ENCODE measurements at places on chromosomes 11 and 22. TPM values are rescaled to one million over a fixed set of nuclear protein-coding genes. Genes with fewer than 3 reads are reported as not detected.

Gene RNF214
- total RNA-seq: 8.9 TPM

Gene TRPM5
- not detected for total RNA-seq

Gene OLFML1
- total RNA-seq: 0.09 TPM

Gene MED17
- 34.6 TPM for total RNA-seq

Gene CHRM1
- total RNA-seq: not detected

Gene AIFM3
- total RNA-seq: not detected

Gene GAB4
- not detected for total RNA-seq

Gene FERMT3
- total RNA-seq: 9.3 TPM

Gene CARNS1
- total RNA-seq: 0.22 TPM

Gene C11orf16
- total RNA-seq: not detected

Gene ALDH3B1
- total RNA-seq: 0.52 TPM

Gene ARHGEF17
- total RNA-seq: 48.4 TPM

Gene CREB3L1
- 0.65 TPM for total RNA-seq

Gene P2RY6
- total RNA-seq: 0.17 TPM

Gene DNAJB7
- total RNA-seq: not detected

Gene OR5AP2
- total RNA-seq: not detected

Gene FGF3
- total RNA-seq: not detected

Gene TREH
- total RNA-seq: not detected

Gene ELMOD1
- 1.1 TPM for total RNA-seq

Gene DEFB131B
- total RNA-seq: not detected

Gene USP28
- 32.7 TPM for total RNA-seq

Gene YAP1
- 87.6 TPM for total RNA-seq

Gene VSTM5
- total RNA-seq: 0.09 TPM

Gene CDC42EP2
- 8.2 TPM for total RNA-seq

Gene OR10D3
- not detected for total RNA-seq

Gene PRDM11
- total RNA-seq: 6.6 TPM

Gene MYRF
- total RNA-seq: 0.11 TPM

Gene OVCH2
- total RNA-seq: not detected

Gene LUZP2
- total RNA-seq: not detected

Gene LRRC75B
- total RNA-seq: 4.1 TPM

Gene SMTN
- total RNA-seq: 292 TPM

Gene RCN1
- total RNA-seq: 153 TPM

Gene OR10A2
- total RNA-seq: not detected

Gene DHCR7
- total RNA-seq: 23.8 TPM

Gene GRM5
- 0.11 TPM for total RNA-seq

Gene ABTB2
- total RNA-seq: 0.09 TPM

Gene APOA5
- total RNA-seq: not detected

Gene RAC2
- total RNA-seq: 2.9 TPM

Gene RAB30
- 14.6 TPM for total RNA-seq

Gene CARD18
- total RNA-seq: not detected

Gene ST14
- total RNA-seq: not detected

Gene DKK3
- 305 TPM for total RNA-seq

Gene SLC25A45
- total RNA-seq: 1.3 TPM

Gene TRIM51
- not detected for total RNA-seq

Gene FOLR3
- total RNA-seq: not detected

Gene LDLRAD3
- 6.0 TPM for total RNA-seq

Gene SELENOM
- 15.4 TPM for total RNA-seq

Gene KCTD17
- total RNA-seq: 53.2 TPM

Gene MMP7
- 0.43 TPM for total RNA-seq

Gene CD3G
- not detected for total RNA-seq

Gene HBG2
- not detected for total RNA-seq

Data from dermis lymphatic vessel endothelial cell (primary cell).